ENCODE measurements at places on chromosomes 13 and 19.

DNA sequence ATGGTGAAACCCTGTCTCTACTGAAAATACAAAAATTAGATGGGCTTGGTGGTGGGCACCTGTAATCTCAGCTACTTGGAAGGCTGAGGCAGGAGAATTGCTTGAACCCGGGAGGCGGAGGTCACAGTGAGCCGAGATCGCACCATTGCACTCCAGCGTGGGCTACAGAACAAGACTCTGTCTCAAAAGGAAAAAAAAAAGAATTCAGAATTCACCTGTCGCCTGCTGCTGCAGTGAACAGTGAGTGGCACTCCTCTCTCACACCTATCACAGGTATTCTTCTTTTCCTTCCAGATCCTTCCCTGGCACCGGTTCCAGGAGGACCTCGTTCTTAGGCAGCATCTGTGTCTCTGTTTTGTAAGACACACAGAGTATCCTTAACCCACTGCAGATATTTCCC, 5.8 kb upstream of the MVB12A start:
- no peak for DNase-seq

DNA sequence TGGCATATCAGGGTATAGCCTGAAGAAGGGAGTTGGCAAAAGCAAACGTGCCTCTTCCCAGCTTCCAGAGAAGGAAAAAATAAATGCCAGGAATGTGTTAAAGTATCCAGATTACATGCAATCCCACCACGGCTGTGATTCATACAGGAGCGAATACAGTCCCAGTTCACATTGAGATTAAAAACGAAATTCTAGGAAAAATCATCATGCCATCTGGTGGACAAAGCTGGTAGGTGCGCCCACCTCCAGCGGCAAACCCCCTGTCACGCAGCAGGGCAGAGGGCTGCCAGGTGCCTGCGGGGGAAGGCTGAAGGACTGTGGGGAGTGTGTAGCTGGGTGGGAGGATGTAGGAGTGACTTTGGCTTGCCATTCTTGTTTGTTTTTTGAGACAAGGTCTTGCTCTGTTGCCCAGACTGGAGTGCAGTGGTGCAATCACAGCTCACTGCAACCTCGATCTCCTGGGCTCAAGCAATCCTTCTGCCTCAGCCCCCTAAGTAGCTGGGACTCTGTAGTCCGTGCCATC, 6.4 kb upstream of the DMWD start:
- peak; percentile 69 for DNase-seq

DNA sequence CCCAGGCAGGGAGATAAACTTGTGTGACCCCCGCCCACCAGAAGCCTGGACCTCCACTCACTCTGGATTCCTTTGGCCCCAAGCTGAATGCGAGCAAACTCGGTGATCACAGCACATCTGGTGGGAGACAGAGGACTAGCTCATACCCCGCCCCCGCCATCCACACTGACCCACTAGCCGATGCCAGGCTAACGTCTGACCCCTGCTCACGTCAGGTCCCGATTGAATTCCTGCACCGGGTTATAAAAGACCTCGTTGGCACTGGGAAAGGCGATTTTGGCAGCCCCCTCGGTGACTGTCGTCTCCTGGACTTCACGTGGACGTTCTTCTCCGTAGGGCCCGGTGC, 631 bp downstream of the TRMT1 start:
- DNase-seq, result no peak

GRCh38 chr19:5356428-5356827, 15.8 kb upstream of the PTPRS start:
- no peak for DNase-seq

- no peak for DNase-seq
Measured at GRCh38 chr19:49921871-49922795, 6.9 kb upstream of the ATF5 start.

DNA sequence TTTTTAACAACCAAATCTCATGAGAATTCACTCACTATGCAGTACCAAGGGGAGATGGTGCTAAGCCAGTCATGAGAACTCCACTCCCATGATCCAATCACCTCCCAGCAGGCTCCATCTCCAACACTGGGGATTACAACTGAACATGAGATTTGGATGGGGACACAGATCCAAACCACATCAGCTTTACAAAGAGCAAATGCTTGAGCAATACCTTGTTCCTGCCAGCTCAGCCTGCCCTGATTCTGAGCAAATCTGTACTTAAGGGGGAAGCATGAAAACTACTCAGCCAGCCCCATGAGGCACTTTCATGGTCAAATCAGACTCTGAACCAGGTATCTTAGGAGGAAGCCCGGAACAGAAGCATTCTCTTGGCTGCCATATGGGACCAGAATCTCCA, 259.9 kb downstream of the TBC1D4 start:
- DNase-seq, result no peak

DNA sequence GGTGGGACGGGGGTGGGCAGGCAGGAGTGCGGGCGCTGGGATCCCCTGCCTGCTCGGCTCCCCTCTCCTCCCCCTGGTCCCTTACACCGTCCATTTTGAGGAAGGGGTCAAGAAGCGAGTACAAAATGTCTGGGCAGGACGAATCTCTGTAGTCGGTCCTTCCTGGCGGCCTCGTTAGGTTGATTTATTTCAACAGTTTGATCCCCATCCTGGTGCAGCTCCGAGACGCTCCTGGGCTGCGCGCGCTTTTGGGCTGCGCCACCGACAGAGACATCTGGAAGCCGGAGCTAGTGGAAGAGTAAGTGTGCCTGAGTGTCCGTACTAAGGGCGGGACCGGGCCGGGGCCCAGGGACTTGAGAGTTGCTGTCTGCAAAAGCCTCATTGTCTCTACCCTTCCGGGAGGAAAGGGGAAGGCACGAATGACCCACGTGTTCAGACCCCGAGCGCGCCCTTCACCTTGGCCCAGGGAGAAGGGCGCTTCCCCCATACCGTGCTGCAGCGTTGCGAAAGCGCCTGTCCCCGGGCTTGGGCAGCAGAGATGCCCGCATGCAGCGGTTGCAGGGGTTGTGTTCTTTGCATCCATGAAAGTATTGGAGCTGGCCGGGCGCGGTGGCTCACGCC, 1.8 kb downstream of the ZNF114 start:
- DNase-seq, result peak; percentile 6

- no peak for DNase-seq
Measured at GRCh38 chr19:58479736-58480480, 3.8 kb downstream of the ZNF446 start.

DNA sequence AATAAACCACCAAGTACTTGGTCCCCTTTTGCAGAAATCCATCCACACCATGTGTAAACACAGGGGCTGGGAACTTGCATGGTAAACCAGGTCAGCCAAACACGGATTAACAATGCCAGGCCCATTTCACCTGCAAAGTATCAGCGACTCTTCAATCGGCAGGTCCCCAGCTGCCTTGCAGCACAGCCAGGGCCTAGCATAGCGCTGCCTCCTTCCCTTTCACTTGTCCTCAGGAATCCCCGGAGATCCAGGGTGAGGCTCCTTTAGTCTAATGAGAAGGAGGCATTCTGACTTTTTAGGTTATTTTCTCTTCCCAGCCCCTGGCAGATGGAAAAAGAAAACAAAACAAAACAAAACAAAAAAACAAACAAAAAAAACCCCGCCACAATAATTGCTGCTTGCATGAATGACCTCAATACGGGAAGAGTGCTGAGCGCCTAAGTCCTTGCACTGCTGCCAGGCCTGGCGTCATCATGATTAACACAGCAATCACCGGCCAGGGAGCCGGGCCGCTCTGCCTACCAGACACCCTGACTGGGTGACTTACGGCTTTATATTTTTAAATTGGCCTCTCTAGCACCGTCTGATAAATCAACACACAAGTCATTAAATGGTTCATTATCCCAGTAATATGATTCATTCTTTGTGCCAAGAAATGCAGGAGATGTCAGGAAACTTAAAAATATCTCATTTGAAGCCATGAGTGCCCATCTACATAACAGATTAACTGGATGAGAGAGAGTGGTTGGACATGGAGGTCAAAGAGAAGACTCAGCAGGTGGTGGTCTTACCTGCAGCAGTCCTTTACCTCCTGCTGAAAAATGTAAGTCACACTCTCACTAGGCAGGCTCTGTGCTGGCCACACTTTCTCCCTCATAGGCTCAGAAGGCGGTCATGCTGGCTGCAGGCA, 692.7 kb downstream of the UQCRFS1 start:
- no peak for DNase-seq

- no peak for DNase-seq
Measured at GRCh38 chr19:30695171-30695875, 323.1 kb downstream of the ZNF536 start.
